NCI-H345 (cell line): ENCODE measurements at places on chromosomes 11 and 22.

- DNase-seq = no peak
Observed at GRCh38 chr11:69005631-69006368, 7.2 kb downstream of the MRGPRF start.

GRCh38 chr11:23723861-23724260, 773.0 kb upstream of the LUZP2 start:
- DNase-seq = no peak

DNA sequence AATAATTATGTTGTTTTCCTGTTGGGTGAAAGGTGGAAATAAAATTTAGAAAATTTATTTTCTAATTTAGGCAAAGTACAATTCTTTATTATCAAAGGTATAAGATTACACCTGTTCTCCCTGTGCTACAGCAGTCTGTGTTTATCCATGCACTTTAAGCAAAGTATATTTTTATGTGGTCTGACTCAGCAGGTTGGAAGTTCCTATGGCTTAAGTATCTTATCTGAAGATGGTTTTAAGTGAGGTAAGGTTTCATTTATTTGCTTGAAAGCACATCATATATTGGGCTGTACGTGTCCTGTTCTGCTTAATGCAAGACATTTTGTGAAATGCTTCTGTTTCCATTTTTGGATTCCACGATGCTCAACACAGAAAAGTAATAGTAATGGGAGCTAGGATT, 14.6 kb downstream of the PPME1 start:
- DNase-seq = no peak

DNA sequence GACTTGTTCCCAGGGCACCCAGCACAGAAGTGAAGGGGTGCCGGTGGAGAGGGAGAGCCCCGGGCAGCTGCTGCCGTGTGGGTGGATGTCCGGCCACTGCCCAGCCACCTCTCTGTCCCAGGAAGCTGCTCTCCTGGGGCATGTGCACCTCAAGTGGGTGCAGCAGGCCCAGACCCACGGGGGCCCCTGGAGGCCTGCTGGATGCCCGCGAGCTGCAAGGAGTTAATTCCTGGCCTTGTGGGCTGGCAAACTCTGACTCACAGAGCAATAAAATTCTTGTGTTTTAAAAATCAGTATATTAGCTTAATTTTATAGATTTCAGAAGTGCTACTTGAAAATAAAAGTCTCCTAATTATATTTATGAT, 37.4 kb upstream of the KCNQ1OT1 start:
- DNase-seq = no peak

DNA sequence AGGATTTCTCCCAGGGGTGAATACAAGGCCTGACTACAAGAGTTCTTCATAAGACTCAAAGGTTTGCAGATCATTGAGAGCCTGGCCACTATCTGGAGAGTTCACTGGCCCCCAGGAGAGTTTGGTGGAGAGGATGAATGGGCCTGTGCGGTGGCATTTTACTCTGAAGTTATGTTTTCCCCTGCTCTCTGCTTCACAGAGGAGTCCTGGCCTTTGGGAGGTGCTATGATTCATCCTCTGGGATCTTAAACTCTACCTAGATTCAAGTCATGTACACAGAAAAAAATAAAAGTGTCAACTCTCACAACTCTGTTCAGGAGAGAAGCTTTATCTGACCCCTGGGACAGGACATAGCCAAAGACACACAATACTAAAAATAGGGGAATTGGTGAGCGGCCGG, 159.1 kb upstream of the CARD18 start:
- DNase-seq = no peak

DNA sequence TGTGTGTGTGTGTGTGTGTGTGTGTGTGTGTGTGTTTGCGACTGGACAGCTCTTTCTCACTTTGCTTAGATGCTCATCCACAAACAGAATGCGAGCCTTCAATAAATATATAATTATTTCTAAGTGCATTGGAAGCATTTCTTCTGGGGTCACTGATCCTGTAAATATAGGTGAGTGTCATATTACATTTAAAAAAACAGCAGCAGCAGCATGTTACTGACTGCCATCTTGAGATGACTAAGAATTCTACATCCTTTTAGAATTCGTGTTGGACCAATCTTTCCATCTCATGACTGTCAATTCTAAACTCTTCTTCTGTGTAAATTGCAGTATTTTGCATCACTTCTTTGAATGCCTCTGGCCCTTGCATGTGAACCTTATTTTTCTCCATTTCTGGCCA, 238.0 kb upstream of the DDI1 start:
- DNase-seq = no peak

GRCh38 chr11:8025816-8026215, 38.7 kb downstream of the EIF3F start:
- no peak for DNase-seq

DNA sequence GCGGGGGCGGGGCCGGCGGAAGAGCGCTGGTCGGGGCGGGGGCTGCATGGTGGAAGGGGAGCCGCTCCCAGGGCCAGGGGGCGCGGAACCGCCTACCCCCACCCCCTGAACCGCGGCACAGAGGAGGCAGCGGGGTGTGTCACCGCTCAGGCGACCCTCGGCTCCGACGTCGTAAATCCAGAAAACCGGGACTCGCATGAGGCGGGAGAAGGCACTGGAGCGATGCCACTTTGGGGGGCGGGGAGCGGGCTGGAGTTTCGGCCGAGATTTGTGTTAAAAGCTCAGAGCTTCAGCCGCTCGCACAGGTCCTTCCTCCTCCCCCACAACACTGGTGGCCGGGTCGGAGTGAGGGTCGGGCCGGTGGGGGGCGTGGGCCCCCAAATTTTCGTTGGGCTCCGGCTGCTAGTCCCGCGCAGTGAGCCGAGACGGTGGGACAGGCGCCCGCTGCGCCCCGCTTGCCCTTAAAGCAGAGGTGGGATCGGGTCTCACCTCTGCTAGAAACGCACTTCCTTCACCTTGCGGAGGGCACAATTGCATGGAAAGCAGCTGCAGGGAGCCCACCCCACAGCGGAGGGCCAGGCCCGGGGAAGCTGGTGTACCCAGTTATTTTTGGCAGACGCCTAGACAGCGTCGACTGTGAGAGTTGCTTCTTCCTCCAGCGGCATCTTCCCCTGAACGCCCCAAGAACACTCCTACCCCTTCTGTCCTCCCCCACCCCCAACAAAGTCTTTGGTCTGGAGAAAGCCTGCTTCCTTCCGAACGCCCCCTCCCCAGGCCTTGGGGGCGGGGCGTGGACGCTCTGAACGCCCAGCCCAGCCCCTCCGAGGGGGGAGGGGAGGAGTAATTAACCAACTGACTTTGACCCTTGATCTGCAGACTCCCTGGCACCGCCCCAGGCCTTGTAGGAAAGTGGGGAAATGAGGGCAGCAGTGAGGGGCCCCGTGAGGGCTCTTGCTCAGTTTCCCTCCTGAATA, 1.1 kb downstream of the OVOL1 start:
- no peak for DNase-seq

GRCh38 chr11:826227-826621, 1.5 kb upstream of the CRACR2B start:
- DNase-seq = no peak

DNA sequence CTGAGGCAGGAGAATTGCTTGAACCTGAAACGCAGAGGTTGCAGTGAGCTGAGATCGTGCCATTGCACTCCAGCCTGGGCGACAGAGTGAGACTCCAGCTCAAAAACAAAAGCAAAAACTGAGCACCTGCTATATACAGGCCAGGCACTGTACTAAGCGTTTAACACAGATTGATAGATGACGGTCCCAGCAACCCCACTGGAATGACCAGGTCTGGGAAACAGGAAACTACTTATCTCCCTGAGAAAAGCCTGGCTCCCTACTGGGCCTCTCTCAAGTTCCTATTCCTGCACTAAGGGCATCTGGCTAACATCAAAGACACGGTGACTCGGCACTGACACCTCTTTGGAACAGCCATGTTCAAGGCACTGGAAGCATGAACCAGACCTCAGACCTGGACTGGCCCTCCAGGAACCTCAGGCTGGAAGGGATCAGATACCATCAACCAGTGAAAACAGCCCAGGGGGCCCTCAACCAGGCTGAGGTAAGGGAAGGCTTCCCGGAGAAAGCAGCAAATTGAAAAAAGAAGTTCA, 16.6 kb downstream of the ARAP1 start:
- DNase-seq = no peak

DNA sequence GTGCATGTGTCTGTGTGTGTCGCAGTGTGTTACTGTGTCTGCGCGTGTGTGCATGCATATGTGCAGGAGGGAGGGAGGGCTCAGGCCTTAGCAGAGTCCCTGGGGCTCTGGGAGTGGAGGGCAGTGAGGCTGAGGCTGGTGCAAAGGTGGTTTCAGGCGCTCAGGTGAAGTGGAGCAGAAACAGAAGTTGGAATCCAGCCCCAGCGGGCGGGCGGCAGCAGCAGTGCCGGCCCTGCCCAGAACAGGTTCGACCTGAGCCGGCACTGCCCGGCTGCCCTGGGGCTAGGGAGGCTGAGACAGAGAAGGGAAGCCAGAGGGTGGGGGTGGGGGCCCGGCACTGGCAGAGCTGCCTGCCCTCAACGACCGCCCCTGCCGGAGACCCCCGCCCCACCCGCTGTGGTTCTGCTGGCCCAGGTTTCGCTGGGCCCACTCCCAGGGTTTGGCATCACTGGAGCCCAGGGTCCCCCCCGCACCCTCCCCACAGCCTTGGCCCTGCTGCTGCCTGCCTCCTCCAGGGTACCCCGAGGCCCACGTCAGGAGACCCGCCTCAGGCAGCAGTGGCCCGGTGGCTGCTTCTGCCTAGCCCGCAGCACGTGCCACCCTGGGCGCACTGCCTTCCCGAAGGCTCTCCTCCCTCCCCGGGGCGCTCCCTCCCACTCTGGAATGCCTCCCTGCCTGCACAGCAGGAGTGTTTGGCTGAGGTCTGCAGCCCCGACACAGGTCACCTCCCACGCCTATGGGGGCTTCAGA, 13.3 kb downstream of the ASCL2 start:
- no peak for DNase-seq

GRCh38 chr11:72413914-72414628, 20.3 kb downstream of the CLPB start:
- peak; percentile 81 for DNase-seq

DNA sequence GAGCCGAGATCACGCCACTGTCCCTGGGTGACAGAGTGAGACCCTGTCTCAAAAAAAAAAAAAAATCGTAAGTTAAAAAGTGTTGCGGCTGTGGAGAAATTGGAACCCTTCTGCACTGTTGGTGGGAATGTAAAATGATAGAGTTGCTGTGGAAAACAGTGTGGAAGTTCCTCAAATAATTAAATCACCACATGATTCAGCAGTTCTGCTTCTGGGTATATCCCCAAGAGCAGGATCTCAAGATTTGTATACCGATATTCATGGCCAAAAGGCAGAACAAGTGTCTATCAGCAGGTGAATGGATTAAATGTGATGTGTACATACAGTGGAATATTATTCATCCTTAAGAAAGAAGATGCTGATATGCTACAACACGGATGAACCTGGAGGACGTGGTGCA, 3.8 kb downstream of the SELENOO start:
- DNase-seq = no peak

DNA sequence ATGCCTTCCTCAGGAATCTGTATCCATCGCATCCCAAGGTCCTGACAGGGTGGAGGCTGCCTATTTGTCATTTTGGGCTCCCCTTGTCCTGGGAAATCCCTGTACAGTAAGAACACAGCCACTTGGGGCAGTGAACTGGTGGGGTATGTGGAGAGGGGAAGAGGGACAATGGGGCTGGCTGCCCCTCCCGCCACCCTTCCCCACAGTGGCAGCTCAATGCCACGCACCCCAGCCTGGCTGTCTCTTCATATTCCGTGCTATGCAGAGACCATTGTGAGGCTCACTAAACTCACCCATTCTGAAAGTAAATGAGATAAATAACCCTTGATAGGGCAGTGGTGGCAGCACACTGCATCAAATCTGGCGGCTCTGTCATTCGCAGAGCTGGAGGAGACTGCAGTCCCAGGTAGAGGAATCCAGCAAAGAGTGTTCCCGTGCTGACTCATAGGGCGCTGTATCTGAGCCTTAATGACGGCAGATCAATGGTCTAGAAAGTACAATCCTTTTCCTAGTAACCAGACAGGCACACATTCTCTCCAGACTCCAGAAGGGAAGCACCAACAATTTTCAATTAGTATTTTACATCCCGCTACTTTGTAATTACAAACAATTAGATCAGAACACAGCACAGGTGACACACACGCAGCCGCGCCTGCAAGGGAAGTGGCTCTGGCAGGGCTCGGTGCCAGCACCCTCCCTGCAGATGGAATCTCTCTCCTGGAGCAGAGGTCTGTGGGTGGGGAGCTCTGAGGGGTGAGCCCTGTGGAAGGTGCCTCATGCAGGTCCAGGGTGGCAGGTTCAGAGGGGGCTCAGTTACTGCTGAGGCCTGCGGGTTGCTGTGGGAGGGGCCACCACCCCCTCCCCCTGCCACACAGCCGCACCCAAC, 167.9 kb upstream of the B3GAT1 start:
- peak; percentile 43 for DNase-seq

DNA sequence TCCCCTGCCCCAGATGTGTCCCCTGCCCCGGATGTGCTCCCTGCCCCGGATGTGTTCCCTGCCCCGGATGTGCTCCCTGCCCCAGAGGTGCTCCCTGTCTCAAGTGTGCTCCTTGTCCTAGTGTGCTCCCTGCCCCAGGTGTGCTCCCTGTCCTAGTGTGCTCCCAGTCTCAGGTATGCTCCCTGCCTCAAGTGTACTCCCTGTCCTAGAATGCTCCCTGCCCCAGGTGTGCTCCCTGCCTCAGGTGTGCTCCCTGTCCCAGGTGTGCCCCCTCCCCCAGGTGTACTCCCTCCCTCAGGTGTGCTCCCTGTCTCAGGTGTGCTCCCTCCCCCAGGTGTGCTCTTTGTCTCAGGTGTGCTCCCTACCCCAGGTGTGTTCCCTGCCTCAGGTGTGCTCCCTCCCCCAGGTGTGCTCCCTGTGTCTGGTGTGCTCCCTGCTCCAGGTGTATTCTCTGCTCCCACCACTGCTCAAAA, 48.7 kb upstream of the RASD2 start:
- no peak for DNase-seq

DNA sequence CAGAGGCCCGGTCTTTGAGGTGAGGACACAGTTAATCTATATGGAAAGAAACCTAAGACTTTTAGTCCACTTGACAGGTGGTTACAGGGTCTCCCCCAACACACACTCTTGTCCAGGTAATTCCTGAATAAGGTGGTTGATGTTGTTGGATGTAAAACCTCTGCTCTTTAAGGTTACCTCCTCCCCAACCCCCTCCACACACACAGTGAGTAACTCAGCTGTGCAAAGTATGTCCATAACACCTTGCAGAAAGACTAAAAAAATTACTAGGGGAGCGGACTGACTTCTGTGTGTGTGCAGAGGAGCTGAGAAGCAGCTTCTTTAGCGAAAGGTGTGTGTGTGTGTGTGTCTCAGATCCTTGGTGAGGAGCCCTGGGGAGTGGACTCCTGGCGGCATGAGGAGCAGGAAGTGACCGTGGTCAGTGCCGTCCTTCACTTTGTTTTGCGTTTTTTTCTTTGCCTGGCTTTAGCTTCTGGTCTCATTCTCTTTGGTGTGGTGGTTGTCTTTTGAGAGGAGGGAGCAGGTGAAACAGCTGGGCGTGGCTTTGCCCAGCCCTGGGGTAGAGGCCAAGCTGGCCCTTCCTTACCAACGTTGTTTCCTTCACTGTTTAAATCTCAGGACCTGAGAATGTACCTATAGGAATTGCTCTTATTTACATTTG, 1.7 kb downstream of the ZBED4 start:
- no peak for DNase-seq
